ENCODE measurements at places on chromosomes 4 and X.

GRCh38 chr4:26032630-26033317 is 118.8 kb downstream of the SMIM20 start:
- DNase-seq: peak; percentile 67

GRCh38 chrX:48919947-48920717 is 1.3 kb upstream of the PIM2 start:
- DNase-seq: peak; percentile 13

DNA sequence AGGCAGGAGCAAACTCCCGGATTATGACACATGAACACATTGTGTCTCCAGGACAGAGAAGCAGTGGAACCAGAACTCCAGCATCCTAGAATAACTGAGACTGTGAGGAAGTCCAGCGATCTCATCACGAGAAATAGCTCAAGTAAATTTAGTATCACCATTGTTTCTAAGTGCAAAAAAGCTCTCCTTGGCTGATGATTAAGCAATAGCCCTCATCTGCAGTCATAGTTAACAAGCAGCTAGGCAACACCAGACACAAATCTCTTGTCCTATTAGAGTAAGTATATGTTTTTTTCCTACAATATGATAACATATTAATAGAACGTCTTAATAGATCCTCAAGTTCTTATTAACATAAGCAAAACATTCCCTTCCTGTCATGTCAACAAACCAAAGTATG is 2.4 kb upstream of the CFAP299 start:
- DNase-seq: no peak

DNA sequence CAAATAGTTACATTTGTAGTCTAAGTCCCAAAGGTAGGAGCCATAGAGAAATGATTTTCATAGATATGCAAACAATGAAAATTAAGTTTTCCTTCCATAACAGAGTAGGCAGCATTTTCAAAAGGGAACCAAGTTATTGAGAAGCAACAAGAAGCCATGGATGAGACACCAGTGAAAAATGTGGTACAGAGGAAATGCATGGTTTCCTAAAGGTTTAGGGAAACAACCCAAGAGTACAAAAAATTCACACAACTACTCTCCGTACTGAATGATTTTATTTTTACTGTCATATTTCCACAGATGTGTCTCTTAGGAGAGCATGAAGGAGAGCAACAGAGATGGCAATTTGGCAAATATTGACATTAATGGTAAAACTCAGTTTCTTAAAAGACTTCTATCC is 1408.9 kb upstream of the PCDH7 start:
- DNase-seq: no peak

Data from right forelimb (tissue), 1 donor.